ENCODE measurements at places on chromosomes 5 and 9.

GRCh38 chr5:36389245-36389644 is 87.5 kb upstream of the RANBP3L start:
- DNase-seq: no peak

DNA sequence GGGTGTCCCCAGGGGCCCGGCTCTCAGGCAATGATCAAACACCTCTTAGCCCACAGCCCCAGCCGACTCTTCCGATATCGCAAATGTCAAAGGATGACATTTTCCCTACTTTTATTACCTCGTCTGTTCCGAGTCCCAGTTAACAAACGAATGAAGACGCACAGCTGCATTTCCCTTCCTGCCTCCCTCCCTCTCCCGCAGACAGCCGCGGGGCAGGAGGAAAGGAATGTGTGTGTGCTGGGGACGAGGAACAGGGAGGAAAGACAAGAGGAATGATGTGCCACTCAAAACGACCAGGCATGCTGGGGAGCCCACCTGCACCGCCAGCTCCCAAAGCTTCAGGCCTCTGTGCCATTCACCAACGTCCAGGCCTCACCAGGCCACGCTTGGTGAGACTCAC is 125.9 kb upstream of the SARDH start:
- peak; percentile 26 for DNase-seq

- no peak for DNase-seq
These were observed 12.8 kb upstream of the RPS23 start for GRCh38 chr5:82290908-82291307.

GRCh38 chr5:111932628-111933027 is 175.6 kb upstream of the NREP start:
- DNase-seq: no peak

GRCh38 chr5:91313757-91314673 is 69.1 kb downstream of the ARRDC3 start:
- DNase-seq: peak; percentile 89

DNA sequence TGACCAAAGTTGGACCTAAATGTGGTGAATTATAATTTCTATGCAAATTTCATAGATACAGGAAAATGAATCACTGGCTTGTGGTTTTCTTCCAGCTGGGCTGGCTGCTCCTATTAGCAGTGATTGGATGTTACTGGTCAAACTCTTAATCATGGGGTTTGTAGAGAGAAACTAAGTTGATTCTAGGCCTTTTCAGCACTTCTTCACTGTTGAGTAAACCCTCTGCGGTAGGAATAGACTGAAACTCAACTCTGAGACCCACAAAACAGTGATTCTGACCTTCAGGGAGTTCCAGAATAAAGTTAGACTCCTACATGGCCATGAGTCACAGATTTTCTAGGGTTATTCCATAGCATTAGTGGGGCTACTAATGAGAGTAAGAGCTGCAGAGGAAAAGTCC is 47.9 kb upstream of the FKTN start:
- DNase-seq: peak; percentile 47

DNA sequence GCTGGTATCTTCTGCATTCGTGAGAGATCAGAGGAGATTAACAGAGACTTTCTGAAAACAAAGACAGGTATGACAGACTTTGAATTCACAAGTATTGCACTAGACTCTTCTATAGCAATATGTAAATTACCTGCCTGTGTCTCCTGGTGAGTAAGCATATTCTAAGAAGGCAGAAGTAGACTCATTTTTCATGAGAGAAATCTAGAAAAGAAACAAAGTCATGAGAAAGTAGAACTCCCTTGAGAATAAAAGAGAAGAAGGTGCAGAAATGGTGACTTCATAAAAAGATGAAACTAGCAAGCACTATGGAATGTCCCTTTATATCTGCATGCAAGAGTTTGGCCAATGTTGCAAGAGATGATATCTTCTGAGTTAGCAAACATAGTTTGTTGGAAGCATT is 419.8 kb downstream of the DMRT2 start:
- DNase-seq: no peak

DNA sequence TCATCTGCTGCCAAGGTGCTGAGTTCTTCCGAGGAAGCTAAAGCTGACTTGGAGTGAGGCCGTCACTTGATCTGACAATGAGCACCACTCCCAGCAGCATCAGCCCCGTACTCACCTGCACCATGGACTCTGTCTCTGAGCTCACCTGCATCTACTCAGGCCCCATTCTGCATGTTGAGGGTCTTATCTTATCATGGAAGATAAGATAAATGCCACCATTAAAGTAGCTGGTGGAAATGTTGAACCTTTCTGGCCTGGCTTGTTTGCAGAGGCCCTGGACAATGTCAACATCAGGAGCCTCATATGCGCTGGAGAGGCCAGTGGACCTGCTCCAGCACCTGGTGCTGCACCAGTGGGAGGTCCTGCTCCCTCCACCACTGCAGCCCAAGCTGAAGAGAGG is 35.0 kb upstream of the HMGCS1 start:
- no peak for DNase-seq

DNA sequence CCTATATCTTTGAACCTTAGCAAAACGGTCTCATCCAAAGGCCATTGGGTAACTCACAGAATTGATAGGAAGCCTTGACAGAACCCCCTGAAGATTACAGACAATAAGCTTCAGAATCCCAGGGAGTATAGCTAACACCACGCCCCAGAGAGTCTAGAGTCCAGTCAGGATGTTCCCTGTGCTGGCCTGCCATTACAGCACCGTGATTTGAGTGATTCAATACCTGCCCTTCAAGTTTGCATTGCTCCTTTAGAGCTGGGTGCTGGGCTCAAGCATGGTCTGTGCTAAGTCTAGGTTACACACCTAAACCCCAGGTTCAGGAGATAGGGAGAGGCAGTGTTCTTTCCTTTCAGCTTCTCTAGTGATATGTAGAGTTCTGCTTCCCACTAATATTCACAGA is 90.5 kb downstream of the RASEF start:
- DNase-seq: no peak

DNA sequence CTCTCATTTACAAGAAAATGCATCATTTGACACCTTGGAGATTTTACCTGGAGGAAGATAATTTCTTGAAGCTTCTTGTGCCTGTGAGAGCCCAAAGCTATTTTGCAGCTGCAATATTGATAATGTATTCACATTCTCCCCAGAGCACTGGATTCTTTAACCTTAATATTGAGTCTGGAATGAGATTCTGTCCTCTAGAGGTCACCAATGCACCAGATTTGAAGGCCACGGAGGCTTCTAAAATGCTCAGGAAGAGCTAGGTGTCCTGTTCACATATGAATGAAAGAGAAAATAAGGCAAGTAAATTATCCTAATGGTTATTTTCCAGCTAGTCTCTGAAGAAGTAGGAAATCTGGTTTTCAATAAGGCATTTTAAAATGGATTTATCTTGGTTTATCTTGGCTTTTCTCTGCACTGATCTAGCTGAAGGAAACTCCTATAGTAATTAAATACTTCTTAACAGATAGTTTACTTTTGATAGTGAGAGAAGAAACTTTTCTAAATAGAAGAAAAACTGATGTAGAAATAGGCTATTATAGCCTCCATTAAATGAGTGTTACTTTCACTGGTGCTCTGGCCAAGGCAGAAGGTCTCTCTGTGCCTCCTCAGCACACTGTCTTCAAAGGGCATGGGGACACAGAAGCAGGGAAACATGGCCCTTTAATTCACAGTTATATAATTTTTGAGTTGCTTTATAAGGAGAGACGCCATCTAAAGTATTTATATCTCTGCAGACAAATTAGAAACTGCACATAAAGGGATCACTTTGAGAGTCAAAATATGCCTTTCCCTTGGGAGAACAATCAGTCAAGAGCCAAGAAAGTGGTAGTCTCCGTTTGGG is 297.0 kb upstream of the ACTBL2 start:
- DNase-seq: peak; percentile 53

DNA sequence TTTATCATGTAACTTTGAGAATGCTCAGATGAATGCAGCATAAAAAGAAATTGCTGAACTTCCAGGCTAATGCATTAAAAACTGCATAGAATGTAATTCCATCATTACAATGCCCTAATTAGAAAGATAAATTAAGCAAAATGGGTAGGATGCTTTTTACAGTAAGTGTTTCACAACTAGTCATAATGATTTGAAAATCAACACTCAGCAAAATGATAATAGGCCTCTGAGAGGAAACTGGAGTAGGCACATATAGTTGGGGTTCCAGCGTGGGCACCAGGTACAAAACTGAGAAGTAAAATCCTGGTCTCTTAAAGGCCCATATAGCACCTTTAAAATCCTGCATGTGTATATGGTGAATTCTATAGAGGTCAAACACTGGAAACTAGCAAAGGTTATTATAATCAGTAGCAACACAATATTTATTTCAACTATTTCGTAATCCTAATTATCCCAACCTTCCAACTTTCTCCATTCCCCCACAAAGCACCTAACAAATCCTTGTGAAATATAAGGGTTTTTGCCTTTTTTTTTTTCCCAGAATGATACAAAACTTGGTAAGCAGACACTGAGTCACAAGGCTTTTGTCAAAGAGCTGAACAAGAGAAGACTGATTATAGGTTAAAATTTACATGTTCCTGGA is 108.0 kb upstream of the NR5A1 start:
- no peak for DNase-seq

All from fibroblast of gingiva (primary cell).